ENCODE measurements at places on chromosomes 12 and 14.
A peak's percentile ranks its signal among the peaks of the same experiment; 100 is the strongest.

GRCh38 chr14:103650213-103650612 lies 21.2 kb downstream of the KLC1 start:
- DNase-seq, result no peak

- DNase-seq, result peak; percentile 65
These were observed at the start of gene CRADD for GRCh38 chr12:93677195-93678064. CRADD (plus strand) TSS chr12:93677375.

DNA sequence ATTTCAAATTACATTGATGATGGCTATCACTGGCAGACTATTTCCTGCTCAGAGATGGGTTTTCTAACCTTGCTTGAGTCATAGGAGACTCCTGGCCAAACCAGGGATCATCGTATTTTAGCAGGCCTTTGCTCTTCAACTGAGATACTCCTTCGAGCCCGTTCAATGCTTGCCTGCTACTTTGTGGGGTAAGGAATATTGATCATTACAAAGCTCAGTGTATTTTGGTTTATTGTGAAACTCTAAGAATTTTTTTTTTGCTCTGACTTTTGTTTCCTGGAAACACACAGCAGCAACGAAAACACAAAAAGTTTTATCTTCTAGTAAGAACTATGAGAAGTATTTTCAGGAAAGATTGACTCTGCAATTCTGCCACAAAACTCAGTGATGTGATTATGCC lies 4.1 kb downstream of the GPRC5D start:
- no peak for DNase-seq

DNA sequence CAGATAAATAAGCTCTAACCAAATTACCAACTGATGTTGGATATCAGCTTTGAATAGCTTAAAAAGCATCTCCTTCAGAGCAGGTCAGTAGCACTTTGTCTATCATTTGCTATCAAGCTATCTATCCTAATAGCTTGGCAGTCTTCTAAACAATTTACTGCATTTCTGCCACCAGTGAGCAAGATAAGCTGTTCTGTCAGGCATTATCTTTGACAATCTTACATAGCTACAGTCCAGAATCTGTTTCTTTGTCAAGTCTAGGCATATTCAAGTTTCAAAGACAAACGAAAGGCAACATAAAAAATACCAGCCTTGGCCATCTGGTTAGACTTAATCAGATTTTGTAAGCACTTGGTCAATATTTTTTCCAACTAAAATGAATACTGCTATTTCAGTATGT lies 5.6 kb downstream of the ARMH4 start:
- DNase-seq, result no peak

- no peak for DNase-seq
These were observed 411.0 kb upstream of the OR4E1 start for GRCh38 chr14:22084393-22085281.

- DNase-seq, result no peak
These were observed 5.7 kb upstream of the KLRK1 start for GRCh38 chr12:10395390-10395998.

GRCh38 chr14:75331471-75331870 lies 52.8 kb downstream of the FOS start:
- DNase-seq, result no peak

GRCh38 chr14:34199585-34199984 lies 248.7 kb upstream of the EGLN3 start:
- DNase-seq, result no peak

GRCh38 chr12:51442324-51442723 lies 17.7 kb downstream of the SLC4A8 start:
- DNase-seq, result no peak

GRCh38 chr12:16034136-16034817 lies 123.1 kb downstream of the DERA start:
- DNase-seq, result no peak

DNA sequence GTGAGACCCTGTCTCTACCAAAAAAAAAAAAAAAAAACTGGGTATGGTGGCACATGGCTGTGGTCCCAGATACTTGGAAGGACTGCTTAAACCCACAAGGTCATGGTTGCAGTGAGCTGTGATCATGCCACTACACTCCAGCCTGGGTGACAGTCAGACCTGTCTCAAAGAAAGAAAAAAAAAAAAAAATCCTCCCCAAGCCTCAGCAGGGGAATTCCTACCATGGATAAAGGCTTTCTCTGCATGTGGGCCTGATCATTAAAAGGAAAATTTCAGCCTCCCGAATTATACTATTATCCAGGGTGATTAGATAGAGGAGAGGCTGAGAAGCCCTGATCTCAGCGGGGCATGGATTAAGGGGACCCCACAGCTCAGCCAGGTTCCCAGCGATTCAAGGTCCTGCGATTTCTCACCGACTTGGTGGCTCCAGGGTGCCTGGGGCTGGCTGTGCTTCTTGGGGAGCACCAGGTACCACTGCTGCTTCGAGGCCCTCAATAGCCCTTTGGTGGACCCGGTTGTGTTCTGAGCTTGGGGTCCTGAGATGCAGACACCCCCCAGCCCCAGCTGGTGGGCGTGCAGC lies 5.6 kb downstream of the SH2B3 start:
- no peak for DNase-seq

- DNase-seq, result no peak
These were observed 9.2 kb downstream of the SERPINA9 start for GRCh38 chr14:94466706-94467370.

GRCh38 chr12:96007729-96008128 lies 11.6 kb upstream of the HAL start:
- no peak for DNase-seq

DNA sequence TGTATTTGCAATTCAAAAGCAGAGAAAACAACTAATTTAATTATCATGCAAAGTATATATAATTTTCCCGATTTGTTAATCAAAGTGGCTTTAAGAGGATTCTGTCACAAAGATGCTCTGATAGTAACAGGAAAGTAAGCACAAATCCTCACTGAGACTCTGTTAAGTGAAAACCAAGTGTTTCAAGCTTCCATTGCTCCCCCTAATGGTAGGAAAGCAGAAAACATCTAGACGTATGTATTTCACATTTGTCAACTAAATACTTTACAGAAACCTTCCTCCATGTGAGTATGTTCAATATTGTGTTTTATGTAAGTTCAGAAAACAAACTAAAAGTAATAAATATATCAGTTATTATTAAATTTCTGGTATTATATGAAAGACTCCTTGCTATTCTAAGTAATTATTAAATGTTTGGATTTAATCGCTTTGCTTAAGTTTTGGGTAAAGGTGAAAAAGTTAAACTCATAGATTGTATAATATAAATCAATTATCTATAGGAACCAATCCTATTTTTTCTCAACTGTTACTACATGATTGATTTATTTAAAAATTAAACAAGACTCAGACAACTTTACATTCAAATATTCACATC lies 1.5 kb upstream of the NTS start:
- DNase-seq, result no peak

GRCh38 chr14:34754687-34755086 lies 40.3 kb upstream of the CFL2 start:
- no peak for DNase-seq

GRCh38 chr12:75816897-75817296 lies 214.7 kb downstream of the PHLDA1 start:
- no peak for DNase-seq

DNA sequence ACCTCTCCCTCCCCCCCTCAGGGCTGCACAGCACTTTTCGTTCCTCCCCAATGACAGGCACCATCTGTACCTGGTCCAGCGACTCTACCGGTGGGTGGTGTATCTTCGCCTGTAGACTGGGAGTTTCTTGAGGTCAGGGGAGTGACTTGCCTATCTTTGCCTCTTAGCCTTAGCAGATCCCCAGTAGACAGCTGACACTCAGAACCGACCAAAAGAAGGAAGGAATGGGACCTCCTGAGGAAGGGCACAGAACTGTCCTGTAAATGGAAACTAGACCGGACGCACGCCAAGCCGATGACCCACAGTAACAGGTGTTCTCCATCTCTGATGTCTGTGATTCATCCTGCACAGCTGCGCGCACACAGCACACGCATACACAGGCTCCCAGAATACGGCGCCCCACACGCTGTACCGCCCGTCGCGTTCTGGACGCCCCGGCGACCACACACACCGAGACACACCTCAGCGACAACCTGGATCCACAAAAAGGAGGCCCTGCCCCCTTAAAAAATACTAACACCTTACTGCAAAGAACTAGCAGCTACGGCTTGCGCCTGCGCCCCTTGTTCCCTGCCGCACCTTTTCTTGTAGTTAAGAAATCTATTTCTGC lies 673 bp upstream of the TTC9 start:
- DNase-seq, result no peak

DNA sequence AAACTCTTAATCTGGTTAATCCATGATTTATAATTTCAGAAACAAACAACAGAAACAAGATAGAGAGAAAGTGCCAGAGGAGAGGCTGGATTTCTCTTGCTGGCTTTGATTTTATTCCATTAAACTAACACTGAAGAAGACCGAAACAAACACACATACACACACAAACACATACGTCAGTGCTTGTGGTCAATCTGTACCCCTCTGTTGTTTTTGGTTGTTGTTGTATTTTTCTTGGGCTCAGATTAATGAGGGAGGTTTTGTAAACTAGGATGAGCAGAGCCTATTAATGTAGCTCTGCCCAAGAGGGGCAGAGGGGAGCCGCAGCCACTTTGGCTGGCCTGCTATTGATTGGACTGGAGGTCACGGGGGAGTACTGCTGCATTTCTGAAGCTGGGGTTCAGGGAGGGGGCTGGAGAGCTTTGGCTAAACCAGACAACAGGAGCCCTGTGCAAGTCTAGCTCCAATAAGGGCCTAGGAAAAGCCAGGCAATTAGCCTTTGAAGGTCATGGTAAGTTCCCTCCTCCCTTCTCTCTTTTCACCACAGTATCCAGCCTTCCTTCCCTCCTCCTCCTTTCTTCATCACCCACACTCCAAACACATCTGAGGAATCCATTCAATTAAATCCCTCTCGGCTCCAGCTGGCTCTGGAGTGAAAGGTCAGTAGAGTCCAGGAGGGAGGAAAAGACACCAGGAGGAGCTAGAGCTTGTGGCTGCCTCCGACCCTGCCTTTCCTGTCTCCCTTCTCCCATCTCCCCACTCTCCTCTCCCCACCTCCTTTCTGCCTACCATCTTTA lies 344.1 kb upstream of the LMO3 start:
- DNase-seq, result no peak

- no peak for DNase-seq
These were observed 24.2 kb downstream of the GDF11 start for GRCh38 chr12:55767156-55767555.

DNA sequence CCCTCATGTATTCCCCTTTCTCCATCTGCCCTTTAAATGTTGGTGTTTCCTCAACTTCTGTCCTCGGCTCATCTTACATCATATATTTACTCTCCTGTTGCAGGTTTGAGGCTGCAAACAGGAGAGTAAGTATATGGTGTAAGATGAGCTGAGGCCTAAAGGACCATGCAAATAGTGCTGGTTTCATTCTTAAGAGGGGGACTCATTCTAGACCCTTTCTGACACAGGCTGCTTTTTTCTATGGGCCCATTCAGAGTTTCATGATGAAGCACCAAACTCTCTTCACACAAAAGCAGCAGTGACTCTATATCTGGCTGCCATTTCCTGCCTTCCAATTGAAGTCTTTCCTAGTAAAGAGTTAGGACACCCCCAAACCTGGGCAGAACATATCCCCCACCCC lies 218.5 kb downstream of the PHLDA1 start:
- DNase-seq, result no peak

- DNase-seq, result no peak
These were observed 22.9 kb downstream of the JKAMP start for GRCh38 chr14:59507063-59507751.

DNA sequence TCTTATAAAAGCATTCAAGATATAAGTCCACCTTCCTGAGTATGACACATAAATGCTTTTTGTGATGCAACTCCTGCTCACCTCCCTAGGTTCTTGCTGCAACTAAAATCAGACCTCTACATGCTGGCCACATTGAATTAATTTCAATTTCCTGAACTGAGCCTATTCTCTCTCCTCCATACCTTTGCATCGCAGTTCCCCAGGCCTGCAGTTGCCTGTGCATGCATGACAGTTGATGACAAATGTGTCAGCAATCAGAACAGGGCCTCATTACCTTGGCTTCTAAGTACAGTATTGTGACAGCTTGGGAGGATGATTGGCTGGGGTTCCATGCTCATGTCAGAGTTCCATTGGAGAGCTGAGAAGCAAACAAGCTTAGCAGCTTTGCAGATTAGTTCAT lies 3.9 kb upstream of the TM7SF3 start:
- no peak for DNase-seq

DNA sequence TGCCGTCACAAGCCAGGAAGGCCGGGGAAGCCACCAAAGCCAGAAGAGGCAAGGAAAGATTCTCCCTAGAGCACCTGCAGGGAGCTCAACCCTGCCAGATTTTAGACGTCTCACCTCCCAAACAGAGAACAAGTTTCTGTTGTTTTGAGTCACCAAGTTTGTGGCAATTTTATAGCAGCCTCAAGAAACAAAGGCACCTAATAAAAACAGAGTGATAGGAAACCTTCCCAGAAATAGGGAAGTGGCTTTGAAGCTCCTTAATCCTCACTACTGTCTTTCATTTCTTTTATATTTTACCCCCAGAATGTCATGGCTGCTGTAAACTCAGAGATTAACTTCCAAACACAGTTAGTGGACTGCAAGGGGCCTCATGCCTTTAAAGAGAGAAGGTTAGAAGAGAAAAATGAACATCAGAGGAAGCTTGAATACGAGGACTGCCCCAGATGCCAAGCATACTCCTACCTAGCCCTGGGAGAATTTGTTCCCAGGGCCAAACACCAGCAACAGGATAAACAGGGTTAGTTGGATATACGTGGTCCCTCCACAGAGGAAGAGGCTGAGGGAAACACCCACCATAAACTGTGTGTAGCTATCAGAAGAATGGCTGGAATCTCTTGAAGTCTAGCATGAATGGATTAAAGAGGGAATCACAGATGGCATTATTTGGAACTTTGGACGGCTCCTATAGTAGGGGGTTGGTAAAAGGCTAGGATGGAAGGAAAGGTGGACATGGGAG lies 148.3 kb downstream of the KCNA5 start:
- no peak for DNase-seq
